ENCODE measurements at places on chromosomes 2 and 18. TPM values are rescaled to one million over a fixed set of nuclear protein-coding genes. Genes with fewer than 3 reads are reported as not detected.

SLC5A6 gene
- 24.9 TPM for total RNA-seq

DNA sequence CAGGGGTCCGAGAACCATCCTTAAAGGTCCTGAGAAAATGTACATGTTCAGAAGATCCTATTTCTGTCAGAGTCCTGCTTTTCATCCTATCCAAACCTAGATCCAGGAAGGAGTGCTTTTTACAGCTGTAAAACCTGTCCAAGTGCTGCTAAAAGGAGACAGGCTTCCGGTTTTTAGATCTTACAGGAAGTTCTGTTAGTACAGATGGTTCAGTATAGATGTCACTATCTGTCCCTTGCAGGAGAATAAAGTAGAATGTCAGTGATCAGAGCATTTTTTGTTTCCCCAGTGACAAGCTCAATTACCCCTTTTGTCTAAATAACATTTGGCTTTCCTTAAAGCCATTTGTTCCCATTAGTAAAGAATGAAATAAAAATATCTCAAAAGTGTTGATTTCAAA lies 98.3 kb downstream of the NRP2 start:
- no peak for DNase-seq

DNA sequence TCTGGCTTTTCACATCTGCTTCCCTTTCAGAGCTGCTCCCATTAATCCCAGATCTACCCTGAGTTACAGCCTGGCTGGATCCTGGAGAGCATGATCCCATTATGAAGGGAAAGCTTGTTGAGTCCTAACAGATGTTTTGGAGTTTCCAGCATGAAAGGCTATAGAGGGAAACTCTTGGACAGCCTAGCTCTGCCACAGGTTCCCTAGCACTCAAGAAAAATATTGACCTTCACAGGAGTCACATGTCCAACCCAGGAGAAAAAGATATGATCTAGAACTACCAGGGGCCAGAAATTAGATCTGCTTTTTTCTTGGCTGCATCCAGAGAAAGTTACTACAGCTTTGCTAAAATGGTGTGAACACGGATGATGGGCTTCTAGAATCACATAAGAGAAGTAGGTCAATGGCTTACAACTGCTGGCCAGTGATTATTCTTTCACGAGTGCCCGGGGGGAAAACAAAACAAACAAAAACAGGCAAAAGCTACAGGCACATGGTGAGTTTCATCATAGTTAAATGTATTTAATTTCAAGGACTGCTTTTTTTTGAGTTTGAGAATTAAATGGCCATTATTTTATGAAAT lies 15.9 kb downstream of the CCDC93 start:
- no peak for DNase-seq

DNA sequence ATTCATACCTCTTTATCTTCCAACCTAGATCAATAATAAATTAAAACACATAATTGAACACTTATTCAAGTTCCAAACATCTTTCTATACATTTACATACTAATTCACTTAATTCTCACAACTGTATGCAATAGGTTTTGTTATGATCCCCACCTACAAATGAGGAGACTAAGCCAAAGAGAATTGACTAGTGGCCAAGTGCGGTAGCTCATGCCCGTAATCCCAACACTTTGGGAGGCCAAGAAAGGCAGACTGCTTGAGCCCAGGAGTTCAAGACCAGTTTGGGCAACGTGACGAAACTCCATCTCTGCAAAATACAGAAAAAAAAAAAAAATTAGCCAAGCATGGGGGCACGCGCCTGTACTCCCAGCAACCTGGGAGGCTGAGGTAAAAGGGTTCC lies 36.8 kb downstream of the KCNG3 start:
- no peak for DNase-seq

DNA sequence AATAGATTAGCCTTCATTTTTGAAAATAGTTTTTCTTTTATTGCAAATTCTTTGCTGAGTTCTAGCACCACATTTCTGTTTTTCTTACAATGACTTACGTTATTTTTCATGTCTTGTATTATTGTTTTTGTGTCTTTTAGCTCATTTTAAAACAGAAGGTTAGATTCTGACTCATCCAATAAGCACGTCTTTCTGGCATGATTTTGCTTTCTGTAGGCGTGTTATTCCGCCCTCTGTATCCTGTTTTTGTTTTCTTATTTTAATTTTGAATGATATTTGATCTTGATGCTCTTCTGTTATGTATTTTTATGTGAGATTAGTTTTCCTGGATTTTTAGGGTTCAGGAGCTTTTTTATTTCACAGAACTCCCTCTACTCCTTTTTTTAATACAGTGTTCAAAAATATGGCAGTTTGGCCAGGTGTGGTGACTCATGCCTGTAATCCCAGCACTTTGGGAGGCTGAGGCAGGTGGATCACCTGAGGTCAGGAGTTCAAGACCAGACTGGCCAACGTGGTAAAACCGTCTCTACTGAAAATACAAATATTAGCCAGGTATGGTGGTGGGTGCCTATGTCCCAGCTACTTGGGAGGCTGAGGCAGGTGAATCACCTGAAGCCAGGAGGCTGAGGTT lies 145.0 kb downstream of the CLIP4 start:
- no peak for DNase-seq

GRCh38 chr2:197249381-197250083 lies 61.0 kb downstream of the ANKRD44 start:
- DNase-seq: no peak

DNA sequence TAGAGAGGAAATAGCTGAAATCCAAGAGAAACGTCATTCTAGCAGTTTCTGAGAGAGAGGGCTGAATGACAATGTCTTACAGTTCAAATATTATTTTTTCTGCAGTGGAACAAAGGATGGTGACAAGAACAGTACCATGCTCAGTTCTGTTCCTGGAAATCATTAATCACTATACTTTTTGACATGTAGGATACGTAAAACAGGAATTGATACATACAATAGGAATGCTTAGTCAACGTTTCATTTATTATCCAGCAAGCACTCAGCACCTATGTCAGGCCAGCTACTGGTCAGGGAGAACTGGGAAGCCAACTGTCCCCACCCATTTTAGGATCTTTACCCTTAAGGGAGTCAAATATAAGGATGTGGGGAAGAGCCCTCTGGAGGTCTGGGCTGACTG lies 114.7 kb downstream of the DHRS9 start:
- no peak for DNase-seq

DNA sequence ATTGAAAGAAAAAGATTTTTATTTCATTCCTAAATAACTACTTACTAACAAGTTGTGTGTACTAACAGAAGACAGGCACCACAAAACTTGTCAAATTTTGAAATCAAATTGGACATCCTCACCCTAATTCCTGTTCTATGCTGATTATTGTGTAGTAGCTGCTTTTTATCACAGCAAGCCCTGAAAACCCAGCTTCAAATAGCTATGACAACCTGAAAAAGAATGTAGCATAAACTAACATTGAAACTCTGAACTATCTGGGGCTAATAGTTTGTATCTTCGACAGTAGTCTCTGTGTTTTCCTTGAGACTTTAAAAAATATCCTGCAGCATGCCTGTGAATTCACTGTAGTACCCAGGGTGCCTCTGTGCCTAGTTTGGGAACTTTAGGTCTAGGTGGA lies 122.6 kb downstream of the WDPCP start:
- no peak for DNase-seq

DNA sequence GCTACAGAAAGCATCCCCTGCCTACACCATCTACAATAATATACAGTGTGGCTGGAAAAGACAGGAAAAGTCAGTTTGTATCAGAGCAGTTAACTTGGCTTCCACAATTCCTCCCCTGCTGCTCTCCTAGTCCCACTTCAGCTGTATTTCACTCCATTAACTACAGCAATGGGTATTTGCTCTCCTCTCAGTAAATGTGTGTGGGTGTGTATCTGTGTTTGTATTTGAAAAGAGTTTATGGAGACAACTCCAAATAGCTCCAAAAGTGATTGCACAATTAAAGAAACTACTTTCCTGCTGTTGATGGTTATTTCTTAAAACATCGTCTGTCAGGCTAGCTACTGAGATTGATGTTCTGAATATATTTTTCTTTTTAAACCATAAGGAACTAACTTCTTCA lies 333.7 kb upstream of the FIGN start:
- DNase-seq: no peak

DNA sequence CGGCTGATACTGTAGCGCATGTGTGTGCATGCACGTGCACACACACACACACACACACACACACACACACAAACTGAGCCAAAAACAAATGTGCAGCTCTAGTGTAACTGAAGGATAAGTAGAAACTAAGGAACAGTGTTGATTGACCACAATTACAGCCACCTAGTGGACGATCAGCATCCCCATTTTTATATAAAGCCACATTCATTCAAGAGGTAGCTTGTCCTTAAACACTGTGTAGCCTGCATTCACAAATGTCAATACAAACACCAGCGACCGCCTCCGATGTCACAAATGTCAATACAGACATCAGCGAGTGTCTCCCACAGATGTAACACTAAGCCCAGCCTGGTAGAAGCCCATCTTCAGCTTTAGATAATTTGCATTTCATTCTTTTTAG lies 167.4 kb downstream of the PTGR3 start:
- DNase-seq: no peak

AGXT gene
- total RNA-seq: 1.6 TPM

RTP5 gene
- total RNA-seq: not detected

- DNase-seq: no peak
Observed at GRCh38 chr2:98915751-98916358, 20.2 kb downstream of the CRACDL start.

RAX gene
- total RNA-seq: not detected
